A673 (cell line): ENCODE measurements at places on chromosomes 6 and 20. TPM values are rescaled to one million over a fixed set of nuclear protein-coding genes. Genes with fewer than 3 reads are reported as not detected.

DNA sequence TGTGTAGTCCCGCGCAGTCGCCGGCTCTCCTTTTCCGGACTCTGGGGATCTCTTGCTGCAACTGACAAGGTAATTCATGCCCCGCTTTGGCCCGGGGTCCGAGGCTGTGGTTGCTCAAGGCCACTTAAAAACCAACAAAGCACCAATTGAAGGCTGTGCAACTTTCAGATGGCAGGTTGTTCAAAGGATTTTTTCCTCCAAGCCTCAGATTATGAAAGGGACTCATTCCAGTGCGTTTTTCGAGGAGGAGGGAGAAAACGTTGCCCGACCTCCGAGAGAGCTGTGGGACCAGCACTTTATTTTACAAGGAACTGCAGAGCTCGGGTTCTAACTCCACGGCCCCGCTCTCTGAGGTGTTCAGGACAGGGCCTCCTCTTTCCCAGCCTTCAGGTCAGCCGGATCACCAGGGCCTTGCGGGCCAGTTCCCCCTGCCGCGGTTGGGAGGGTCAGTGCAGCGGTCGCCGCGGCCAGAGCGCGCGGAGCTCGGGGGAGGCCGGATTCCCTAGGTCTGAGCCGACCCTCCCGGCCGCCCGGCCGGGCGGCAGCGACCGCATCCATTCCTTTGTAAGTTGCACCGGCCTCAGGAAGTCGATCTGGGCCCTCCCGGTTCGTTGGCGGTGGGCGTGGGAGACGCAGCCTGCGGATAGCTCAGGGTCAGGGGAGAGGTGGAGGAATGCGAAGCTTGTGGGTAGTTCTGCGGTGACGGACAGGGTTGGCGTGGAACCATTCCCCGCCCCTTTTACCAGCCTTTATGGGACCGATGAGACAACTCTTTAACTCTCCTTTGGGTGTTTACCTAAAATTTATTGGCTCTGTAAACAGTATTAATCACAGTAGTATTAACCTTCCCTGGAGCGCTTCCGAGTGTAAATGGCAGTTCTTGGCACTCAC is 1.6 kb downstream of the UTRN start:
- DNase-seq: peak; percentile 31
- H3K27ac ChIP-seq: peak overlapping the region; percentile 83
- peak overlapping the region; percentile 87 for H3K4me3 ChIP-seq
- H3K4me1 ChIP-seq: no peaks in the 10 kb centered on the region
- H3K36me3 ChIP-seq: no peaks in the 10 kb centered on the region
- H3K27me3 ChIP-seq: no peaks in the 10 kb centered on the region

DNA sequence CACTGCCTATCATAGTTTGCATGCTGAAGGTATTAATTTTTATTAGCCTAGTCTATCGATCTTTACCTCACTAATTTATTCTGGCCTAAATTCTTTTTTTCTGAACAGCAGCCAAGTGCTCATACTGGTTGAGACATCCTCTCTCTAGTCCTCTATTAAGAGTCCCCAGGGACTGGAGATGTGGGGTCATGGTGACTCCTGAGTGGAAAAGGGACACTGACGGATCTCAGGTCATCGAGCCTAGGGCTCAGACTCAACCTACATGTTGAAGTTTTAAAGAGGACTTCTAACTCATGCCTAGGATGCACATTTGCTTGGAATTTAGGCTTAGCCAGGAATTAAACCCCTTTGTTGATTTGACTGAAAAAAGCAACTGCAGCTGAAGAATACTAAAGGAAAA is 378.1 kb downstream of the BTBD9 start:
- H3K36me3 ChIP-seq: no peaks in the 10 kb centered on the region
- H3K4me3 ChIP-seq: no peak overlapping the region
- peak; percentile 57 for DNase-seq
- H3K27ac ChIP-seq: no peak overlapping the region
- no peaks in the 10 kb centered on the region for H3K27me3 ChIP-seq

RSPO3 gene
- total RNA-seq: 0.39 and 0.52 TPM in 2 replicates

DNA sequence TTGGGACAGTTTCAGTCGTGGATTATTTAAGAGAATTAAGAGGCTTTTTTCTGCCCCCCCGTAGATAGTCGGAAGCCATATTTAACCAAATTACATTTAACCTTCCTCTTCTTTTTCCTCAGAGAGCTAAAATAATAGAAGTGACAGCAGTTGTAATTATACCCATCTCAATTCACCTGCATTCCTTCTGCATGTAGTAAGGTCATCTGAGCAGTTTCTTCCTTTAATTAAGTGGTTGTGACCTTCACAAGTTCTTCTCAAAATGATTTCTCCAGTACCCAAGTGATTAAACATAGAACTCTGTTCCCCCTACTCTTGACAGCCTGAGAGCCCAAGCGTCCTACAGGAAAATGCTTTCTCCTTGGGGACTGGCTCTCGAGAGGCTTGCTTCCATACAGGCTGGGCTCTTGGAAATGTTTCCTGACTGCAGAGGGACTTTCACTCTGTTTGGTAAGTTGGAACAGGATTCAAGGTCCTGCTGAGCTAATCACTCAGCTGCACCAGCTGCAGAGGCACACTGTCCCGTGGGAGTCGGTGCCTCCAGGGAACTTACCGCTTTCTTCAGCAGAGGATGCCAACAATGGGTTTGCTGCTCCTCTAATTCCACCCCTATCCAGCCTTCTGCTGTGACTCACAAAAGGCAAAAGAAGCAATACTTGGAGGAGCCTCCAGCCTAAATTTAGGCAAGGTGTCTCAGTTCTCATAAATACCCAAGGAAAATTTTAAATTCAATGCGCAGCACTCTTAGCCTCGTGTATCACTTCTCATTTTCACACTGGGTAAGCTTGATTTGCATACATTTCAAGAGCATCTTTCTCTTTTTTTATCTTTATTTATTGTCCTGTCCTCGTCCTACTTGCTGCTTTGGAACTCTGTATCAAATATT is 414.9 kb downstream of the KIF16B start:
- no peaks in the 10 kb centered on the region for H3K4me1 ChIP-seq
- H3K27ac ChIP-seq: no peak overlapping the region
- no peaks in the 10 kb centered on the region for H3K36me3 ChIP-seq
- no peaks in the 10 kb centered on the region for H3K27me3 ChIP-seq
- H3K4me3 ChIP-seq: no peak overlapping the region
- DNase-seq: no peak

DNA sequence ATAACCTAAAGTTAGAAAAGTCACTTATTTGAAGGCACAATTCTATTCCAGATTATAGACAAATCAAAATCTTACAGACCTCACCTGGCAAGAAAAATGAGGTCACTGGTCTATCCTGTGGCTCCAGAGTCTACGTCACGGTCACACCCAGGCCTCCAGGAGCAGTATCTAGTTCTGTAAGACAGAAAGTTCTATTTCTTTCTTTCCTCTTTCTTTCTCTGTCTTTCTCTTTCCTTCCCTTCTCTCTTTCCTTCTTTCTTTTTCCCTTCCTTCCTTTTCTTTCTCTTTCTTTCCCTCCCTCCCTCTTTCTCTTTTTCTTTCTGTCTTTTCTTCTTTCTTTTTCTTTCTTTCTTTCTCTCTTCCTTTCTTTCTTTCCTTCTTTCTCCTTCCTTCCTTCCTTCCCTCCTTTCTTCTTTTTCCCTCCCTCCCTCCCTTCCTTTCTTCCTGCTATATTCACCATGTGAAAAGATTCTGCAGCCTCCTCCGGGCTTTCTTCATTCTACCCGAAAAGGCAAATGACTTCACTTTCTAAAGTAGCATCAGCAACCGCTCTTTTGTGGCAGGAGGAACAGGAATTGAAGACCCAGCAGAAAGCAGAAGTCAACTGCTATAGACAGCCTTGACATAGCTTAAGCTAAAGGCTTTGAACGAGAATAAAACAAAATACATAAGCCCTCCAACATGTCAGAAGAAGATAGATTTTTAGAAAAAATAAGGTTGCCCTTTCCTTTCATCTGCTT is 83.9 kb upstream of the SIRPG start:
- no peak overlapping the region for H3K27ac ChIP-seq
- no peaks in the 10 kb centered on the region for H3K4me1 ChIP-seq
- H3K4me3 ChIP-seq: no peak overlapping the region
- no peak for DNase-seq
- H3K36me3 ChIP-seq: no peaks in the 10 kb centered on the region

PNPLA1 gene
- 0.20 and 0.26 TPM in 2 replicates for total RNA-seq

- no peaks in the 10 kb centered on the region for H3K36me3 ChIP-seq
- no peaks in the 10 kb centered on the region for H3K27me3 ChIP-seq
- H3K27ac ChIP-seq: no peak overlapping the region
- H3K4me3 ChIP-seq: no peak overlapping the region
Observed at GRCh38 chr20:19922716-19923115, 94.4 kb upstream of the NAA20 start.

DNA sequence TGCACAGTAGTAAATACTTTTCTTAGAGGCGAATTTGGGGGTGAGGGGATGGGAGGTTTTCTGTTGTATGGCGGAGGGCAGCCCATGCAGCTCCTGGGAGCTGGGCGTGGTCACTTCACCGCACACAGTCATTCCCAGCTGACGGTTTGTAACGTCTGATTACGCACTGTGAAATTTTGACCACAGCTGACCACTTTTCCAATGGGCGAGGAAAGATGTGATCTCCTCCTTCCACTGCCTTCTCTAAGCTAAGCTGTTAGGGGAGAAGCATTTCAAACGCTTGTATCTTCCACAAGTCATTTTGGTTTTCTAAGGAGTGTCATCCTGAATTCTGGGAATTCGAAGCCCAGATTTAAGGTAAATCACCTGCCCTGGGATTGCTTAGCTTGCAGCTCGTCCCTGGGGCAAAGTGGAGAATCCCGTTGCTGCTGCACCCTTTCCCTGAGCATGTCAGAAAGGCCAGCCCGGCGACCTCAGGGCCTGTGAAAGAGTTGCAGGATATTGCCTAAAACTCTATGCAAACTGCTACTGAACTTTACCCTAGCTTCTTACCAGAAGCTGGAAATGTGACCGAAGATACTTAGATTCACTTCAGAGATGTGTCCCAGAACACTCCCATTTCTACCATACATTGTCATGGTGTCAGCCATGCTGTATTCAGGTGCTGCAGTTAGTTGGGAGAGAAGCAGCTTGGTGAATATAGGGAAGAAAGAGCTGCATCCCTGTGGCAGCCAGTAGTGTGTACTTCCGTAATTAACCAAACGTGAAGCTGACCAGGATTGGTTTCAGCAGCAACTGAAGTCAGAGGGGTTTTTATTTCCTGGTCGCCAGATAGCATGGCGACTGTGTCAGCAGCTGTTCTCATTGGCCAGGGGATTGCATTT is 58.9 kb downstream of the RREB1 start:
- no peak overlapping the region for H3K4me3 ChIP-seq
- no peak for DNase-seq
- H3K36me3 ChIP-seq: no peaks in the 10 kb centered on the region
- peak overlapping the region; percentile 70 for H3K27ac ChIP-seq

DNA sequence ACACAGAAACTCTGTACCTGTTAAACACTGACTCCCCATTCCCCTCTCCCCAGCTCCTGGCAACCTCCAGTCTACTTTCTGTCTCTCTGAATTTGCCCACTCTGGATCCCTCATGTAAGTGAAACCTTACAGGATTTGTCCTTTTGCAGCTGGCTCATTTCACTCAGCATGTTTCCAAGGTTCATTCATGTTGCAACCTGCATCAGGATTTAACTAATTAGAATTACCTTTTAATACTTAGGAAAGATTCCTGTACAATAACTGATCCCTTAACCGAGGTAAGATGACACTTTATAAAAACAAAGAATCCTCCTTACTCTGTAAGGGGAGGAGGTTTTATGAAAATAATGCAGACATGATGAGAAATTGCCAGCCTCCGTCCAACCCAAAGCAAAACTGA is 113.1 kb upstream of the MTHFD1L start:
- no peak overlapping the region for H3K27ac ChIP-seq
- no peaks in the 10 kb centered on the region for H3K36me3 ChIP-seq
- H3K4me1 ChIP-seq: peaks cover 44% of the 10 kb centered on the region
- no peaks in the 10 kb centered on the region for H3K27me3 ChIP-seq

DNA sequence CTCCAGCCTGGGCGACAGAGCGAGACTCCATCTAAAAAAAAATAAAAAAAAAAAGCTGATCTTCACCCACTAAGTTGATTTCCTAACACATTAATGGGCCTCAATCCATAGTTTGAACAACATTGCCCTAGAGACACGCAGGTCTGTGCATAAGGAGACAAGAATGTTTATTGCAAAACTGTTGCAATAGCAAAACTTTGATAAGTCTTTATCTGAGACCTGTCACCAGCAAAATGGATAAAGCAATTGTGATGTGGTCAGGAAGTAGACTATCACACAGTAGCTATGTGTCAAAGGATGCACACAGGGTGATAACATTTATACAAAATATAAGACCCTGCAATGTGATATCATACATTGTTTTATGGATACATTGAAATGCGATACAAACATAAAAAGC is 4.2 kb upstream of the ITPR3 start:
- H3K4me3 ChIP-seq: no peak overlapping the region
- H3K4me1 ChIP-seq: peaks cover 5% of the 10 kb centered on the region
- no peaks in the 10 kb centered on the region for H3K27me3 ChIP-seq
- H3K36me3 ChIP-seq: no peaks in the 10 kb centered on the region

DNA sequence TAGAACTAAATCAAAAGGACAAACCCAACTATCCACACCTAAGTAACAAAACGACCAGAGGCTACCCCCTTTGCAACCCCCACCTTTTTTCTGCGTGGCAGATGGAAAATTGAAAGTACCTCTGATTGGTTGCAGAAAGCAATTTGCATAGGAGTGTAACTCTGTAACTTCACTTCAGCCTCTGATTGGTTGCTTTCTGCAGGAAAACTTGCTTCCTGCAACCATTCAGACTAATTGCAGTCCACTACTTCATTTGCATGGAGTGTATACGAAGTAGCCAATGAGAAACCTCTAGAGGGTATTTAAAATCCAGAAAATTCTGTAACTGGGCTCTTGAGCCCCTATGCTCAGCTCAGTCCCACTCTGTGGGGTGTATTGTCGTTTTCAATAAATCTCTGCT is 129.1 kb upstream of the OLIG3 start:
- DNase-seq: no peak
- H3K4me1 ChIP-seq: no peaks in the 10 kb centered on the region
- H3K4me3 ChIP-seq: no peak overlapping the region
- peaks cover 9% of the 10 kb centered on the region for H3K27me3 ChIP-seq
- H3K27ac ChIP-seq: no peak overlapping the region

- no peak for DNase-seq
- H3K27ac ChIP-seq: no peak overlapping the region
- no peaks in the 10 kb centered on the region for H3K36me3 ChIP-seq
- no peaks in the 10 kb centered on the region for H3K4me1 ChIP-seq
- H3K4me3 ChIP-seq: no peak overlapping the region
- H3K27me3 ChIP-seq: no peaks in the 10 kb centered on the region
Observed at GRCh38 chr6:61192610-61193009, 1093.4 kb downstream of the KHDRBS2 start.

SLC22A1 gene
- 1.6 and 3.3 TPM in 2 replicates for total RNA-seq

DNA sequence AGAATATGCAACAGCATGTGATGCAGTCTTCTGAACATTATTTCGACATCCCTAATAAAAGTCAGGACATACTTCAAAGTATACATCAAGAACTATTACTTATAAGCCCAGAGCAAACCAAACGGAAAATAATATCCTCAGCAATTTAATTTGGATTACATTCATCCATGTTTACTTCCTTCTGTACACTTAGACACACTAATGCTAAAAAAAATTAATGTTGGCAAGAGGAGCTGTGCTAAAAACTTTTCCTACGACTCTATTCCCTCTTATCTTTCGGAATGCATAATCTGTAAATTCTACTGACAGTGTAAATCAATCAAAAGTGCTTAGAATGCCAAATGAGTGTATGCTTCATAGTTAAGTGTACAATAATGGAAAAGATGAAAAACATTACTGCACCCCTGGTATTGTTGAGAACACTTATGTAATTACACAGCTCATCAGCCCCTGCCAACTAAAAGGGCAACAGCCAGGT is 301.2 kb upstream of the HSF2 start:
- no peaks in the 10 kb centered on the region for H3K36me3 ChIP-seq
- H3K27ac ChIP-seq: no peak overlapping the region
- DNase-seq: no peak
- H3K4me3 ChIP-seq: no peak overlapping the region

LCA5 gene
- 3.5 and 4.0 TPM in 2 replicates for total RNA-seq
